Naive B cell (primary cell): ENCODE measurements at places on chromosomes 6 and 20.

DNA sequence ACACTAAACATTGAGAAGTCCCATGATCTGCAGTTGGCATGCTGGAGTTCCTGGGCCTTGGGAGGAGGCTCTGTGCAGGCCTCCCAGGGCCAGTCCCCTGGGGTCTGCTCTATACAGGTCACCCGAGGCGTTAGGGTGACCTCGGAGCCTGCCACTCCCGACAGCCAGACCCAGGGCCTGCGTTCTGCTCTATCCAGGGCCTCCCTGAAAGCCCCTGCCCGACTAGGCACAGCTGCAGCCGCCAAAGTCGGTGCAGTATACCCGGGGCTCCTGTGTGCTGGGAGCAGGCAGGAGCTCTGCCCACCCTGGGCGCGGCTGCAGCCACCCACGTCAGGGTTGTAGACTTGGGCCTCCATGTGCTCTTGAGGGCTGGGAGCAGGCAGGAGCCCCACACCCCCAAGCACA, 6.3 kb upstream of the OR14J1 start:
- DNase-seq: no peak

DNA sequence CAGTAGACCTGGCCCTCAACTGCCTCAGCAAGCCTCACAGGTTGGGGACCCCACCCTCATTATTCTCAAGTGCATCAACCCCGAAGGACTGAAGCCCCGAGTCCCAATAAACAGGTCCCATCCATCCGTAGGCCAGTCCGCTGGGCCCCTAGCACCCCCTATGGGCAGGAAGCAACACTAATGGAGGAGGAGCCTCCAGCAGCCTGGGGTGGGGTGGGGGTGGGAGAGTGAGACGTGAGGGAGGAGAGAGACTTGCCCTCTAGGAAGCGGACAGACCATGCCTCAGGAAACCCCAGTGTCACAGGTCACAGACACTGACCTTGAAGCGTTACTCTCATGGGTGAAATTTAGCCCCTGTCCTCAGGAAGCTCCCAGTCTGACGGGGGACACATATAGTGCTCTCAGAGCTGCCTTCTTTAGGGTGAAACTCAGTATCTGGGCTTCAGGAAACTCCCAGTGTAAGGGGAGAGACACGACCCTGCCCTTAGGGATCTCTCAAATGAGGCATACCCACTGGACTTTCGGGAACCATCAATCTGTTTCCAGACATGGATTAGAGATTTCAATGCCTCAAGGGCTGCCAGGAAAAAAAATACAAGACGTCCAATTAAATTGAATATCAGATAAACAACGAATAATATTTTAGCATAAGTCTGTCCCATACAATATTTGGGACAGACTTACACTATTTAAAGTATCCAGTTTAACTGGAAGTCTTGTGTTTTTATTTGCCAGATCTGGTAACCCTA, 125.8 kb downstream of the MRPL14 start:
- no peak for DNase-seq

DNA sequence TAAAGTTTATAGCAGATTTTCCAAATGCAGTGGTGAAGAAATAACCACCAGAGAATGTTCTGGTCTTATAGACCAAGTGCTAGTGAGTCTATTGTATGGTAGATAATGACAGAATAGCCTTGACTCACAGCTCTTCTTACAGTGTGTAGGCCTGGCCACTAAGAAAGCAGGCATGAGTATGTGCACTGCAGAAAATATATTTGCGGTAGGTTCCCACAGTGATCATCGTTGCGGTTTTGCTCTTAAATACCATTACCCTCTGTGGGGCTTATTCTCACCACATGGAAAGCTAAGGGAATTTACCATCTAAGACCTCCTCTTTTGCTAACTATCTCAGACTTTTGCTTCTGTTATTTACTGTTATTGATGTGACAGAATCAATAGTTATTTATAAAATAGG, 212.3 kb upstream of the SYNDIG1 start:
- no peak for DNase-seq

DNA sequence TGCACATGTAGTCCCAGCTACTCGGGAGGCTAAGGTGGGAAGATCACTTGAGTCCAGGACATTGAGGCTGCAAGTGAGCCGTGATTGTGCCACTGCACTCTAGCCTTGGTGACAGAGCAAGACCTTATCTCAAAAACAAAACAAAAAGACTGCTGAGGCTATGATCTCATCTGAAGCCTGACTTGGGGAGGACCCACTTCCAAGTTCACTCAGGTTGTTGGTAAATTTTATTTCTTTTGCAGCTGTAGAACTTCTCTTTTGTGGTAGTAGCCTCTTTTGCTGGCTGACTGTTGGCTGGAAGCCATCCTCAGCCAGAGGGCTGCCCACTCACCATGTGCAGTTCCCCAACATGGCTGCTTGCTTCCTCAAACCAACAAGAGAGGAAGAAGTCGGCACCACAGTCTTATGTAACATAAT, 36.8 kb upstream of the ME1 start:
- DNase-seq: no peak

DNA sequence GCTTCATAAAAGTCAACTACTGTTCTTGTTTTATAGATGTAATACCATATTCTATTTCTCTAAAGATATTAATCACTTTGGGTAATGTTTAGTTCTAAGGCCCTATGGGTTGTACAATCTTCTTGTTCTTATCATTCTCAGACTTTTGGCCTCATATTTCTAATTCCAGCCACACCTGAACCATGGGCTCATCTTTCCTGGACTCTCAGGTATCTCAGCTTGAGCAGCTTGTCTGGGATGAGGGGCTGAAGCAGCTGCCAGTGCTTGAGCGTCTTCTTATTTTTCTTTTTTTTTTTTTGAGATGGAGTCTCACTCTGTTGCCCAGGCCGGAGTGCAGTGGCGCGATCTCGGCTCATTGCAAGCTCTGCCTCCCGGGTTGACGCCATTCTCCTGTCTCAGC, 150.2 kb downstream of the KIF6 start:
- no peak for DNase-seq

GRCh38 chr6:74946961-74947360, 258.9 kb downstream of the COL12A1 start:
- no peak for DNase-seq
